ENCODE measurements at places on chromosomes 12 and 14.
A peak's percentile ranks its signal among the peaks of the same experiment; 100 is the strongest.

GRCh38 chr14:70121521-70121920, 67.2 kb downstream of the SLC8A3 start:
- DNase-seq, result no peak

DNA sequence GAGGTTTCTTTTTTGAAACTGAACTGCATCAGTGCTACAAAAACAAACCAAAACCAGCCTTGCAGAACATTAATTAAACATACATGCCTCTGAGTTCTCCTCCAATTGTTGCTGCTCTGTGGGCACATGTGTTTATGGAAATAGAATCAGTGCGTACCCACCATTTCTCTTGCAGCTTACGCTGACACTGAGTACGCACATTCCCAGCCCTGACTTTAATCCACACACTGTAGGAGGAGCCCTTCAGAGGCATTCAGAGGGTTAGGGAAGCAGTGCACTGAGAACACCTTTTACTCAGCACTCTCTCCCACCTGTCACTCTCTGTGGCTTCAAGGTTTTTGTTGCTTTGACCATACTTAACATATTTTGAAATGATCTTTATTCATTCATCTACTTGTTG, 250.5 kb upstream of the PWP1 start:
- DNase-seq, result no peak

DNA sequence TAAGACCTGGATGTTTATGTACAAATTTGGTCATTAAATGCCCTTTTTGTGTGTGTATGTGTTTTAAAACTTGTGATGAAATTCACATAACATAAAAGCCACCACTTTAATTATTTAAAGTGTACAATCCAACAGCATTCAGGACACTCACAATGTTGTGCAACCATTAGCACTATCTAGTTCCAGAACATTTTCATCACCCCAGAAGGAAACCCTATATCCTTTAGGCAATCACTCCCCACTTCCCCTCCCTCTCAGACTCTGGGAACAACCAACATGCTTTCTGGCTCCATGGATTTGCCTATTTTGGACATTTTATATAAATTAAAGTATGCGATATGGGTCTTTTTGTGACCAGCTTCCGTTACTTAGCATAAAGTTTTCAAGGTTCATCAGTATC, 124.6 kb downstream of the TTC7B start:
- DNase-seq, result no peak

DNA sequence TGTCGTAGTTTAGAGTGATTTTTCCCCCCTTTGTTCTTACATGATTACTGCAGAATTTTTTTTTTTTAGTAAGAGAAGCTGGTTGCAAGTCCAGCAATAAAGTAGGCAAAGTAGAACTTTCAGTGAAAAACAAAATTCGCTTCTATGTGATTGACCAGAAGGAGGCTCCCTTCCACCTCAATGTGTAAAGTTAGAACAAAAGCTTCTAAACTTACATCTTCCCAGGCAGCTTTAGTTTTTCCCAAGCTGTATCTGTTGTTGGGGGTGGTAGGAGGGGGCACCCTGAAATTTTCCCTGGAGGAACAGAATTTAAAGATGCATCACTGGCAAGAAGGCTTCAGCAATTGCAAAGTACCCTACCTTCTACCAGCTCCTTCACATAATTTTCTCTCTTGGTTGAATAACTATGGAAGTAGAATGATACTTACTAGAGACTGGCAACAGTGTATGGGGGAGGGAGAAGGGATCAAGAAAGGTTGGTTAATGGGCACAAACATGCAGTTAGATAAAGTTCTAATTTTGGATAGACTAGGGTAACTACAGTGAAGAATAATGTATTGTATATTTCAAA, 87.3 kb upstream of the E2F7 start:
- peak; percentile 51 for DNase-seq

- no peak for DNase-seq
Measured at GRCh38 chr14:69081271-69081670, 71.6 kb downstream of the DCAF5 start.

- no peak for DNase-seq
Measured at GRCh38 chr14:77804592-77804991, 4.7 kb downstream of the ADCK1 start.

DNA sequence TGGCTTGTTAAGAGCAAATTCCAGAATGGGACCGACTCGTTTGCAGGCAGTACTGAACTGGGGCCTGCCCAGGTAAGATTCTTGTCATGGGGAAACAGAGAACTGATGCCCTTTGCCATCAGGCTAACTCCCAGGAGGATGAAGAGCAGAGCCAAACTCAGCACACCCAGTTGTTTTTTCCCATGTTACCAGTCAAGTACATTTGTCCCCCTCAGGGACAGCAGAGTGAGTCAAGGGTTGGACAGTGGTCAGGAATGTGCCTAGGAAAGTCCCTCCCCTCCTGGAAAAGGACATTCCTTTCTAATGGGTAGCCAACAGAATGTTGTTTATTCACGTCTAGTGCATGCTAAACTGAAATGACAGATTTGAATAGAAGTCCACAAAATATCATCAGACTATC, 1.6 kb downstream of the ART4 start:
- DNase-seq, result no peak

DNA sequence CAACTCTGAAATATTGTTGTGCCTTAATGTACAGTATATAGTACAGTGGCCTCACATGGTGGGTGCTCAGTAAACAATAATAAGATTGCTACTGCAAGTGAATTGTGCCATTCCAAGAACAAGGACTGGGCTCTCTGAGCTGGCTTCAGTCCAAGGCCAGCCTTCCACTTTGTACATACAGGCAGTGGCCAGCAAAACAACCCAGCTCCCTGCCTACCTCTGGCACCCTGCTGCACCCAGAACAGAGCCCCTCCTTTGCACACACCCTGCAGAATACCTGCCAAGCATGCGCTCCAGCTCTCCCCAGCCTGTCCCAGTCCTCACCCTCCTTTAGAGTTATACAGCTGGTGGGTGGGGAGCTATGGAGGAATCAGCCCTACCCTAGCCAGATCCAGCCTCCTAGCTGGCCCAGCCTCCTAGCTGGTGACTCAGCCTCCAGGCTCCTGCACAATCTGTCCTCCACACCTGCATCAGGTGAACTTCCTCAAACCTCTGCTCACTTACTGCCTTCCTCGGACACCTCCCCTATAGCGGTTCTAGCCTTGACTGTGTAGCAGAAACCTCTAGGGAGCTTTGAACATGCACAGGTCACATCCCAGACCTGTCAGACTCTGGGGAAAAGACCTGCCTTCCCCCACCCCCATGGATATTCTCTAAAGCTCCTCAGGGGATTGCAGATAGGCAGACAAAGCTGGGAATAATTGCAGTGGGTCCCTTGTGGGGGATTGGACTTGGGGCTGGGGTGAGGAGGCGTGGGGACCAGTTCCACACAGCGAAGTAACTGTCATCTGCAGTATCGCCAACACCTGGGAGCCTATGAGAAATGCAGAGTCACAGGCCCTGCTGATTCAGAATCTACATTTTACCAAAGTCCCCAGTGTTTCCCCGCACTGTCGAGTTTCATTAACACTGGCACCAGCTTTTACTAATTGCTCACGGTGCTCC, 17.9 kb downstream of the ZDHHC22 start:
- no peak for DNase-seq

DNA sequence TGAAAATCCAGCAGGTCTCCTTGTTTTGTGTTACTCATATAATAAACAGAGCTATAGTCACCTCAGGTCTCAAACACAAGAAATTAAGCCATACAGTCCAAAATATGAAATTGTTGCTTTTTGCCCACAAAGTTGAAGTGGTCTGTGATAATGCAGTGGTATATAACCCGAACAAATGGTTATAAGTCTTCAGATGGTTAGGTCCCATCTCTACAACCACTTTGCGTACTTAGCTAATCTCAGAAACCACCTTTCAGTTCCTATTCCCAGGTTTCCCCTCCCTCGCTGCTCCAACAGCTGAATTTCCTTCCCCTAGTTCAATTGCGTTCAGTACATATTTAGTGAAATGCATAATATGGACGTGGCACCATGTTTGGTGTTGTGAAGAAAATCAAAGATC, 3.3 kb upstream of the KCNA5 start:
- DNase-seq, result no peak

DNA sequence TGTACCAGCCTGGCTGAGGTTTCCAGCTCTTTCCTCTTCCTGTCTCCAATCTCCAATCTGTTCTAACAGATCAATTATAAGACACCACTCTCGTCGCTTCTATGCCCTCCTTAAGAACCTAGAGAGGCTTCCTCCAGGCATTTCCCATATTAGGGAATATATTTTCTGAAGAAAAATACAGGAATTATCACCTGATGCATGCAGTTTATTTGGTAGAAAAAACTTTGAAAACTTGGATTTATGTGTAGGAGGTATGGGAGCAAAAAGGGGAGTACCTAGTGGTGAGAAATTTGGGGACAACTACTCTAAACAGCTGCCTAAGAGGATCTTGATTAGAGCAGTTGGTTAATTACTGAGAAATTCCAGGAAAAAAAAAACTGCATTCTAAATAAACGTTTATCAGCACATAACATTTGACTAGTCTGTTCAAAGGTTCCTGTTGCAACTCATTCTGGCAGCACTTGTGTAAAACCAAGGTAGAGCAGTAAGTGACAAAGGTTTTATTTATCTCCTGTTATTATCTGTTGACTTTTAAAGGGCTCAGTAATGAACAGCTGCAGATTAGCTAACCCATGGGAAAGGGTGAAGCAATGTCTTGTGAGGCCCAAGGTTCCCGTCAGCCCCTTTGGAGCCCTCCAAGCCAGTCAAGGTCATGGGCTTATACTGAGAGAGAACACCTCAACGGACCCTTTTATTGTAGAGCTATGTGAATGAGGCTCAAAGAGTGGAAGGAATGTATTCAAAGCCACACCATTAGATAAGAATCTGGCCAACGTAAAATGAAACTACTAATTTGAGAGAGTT, 36.4 kb upstream of the NR1H4 start:
- DNase-seq, result no peak

DNA sequence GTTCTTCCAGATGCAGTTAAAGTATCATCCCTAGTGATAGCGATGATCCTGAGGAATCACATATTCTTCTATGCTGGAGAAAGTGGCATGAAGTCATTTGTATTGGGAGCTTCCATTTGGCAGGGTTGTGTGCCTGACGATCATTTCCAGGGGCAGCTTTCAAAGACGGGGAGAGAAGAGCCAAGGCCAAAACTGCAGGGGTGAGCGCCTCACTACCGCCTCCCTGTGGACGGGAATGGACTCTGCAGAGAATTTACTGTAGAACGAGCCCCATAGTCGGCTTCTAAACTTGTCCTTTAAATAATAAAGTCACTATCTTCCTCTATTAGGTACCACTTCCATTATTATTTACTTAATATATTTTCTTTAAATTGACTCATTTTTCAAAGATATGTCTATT, 555.9 kb upstream of the TMEM132C start:
- DNase-seq, result no peak

GRCh38 chr14:24826390-24826789, 192.4 kb upstream of the GZMB start:
- DNase-seq, result no peak

GRCh38 chr14:104871656-104872468, 6.8 kb downstream of the CEP170B start:
- DNase-seq, result no peak

DNA sequence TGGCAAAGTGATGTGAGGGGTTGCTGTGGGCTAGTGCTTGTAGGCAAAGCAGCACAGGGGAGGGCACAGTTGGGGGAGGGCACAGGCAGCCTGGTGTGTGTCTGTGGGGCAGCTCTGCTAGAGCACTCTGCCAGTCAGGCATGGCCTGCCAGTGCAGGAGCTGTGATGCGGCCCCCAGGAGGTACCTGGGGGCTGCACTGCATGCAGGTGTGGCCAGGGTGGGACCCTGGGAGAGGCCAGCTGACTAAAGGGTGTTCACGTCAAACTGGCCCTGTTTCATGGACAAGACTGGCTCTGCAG, 54.1 kb downstream of the FRS2 start:
- DNase-seq, result no peak

DNA sequence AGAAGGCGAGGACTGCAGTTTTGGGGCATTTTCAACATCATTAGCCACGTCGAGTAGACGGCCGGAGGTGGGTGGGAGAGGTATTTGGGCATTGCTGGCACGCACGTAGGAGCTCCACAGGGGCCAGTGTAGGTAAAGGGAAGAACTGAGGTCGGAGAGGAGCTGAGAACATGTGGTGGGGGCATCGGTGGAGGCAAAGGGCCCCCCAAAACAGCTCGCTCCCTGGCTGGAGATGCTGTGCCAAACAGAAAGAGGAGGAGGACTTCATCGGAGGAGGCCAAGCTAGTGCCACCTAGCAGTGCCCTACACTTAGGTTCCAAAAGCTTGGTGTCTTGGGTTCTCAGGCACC, 52.0 kb upstream of the PPP2R5C start:
- DNase-seq, result no peak

DNA sequence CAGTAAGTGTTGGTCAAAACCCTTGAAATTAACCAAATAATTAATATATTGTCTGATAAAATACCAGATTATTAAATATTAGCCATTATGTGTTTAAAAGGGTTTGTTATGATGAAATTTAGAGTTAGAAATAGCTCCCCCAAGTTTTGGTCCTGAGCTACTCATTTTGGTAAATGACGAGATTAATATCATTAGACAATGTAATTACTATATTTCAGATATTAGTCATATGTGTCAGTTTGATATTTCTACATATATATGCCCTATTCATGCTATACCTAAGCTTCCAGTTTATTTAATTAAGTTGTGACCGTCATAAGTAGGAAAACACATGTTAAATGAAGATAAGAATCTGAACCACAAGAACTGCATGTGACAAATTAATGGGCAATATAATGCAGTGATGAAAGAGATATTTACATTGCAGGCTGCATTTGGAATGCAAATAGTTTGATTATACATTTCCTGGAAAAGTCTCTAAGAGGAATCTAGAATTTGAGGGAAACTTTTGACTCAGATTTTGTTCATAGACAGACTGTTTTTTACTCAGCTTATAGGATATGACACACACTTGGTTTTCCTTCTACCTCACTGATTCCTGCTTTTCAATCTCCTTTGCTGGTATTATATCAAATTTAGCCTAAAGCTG, 70.5 kb downstream of the TBC1D30 start:
- no peak for DNase-seq

DNA sequence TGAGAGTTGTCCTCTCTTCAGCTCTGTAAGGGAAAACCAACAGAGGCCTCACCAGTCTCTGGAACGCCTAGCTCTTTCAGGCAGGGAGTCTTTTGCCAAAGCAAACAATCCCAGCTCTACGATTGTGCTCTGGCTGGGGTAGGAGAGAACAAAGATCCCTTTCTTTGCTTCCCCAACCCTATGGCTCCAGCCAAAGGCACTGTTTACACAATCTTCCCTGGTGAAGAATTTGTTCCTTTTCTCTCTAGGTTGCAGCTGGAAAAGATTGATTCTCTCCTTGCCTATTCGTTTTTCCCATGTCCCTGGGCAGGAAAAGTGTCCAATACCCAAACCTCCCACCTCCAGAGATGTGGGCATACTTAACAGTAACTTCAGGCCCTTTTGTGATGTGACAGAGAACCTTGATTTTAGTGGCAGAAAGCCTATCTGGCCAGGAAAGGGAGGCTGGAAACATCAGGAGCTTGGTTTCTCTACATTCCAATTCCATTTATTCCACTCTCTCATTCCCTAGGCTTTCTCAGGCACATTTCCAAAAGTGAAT, 16.8 kb downstream of the ATP5MC2 start:
- DNase-seq, result peak; percentile 92

GRCh38 chr14:96578619-96579018, 76.4 kb downstream of the PAPOLA start:
- DNase-seq, result no peak
